Stimulated activated CD8-positive, alpha-beta memory T cell treated with anti-CD3 and anti-CD28 coated beads, Interleukin-2, amount 100 ng/mL, for 1 hour (primary cell): ENCODE measurements at places on chromosomes 12 and 14.

DNA sequence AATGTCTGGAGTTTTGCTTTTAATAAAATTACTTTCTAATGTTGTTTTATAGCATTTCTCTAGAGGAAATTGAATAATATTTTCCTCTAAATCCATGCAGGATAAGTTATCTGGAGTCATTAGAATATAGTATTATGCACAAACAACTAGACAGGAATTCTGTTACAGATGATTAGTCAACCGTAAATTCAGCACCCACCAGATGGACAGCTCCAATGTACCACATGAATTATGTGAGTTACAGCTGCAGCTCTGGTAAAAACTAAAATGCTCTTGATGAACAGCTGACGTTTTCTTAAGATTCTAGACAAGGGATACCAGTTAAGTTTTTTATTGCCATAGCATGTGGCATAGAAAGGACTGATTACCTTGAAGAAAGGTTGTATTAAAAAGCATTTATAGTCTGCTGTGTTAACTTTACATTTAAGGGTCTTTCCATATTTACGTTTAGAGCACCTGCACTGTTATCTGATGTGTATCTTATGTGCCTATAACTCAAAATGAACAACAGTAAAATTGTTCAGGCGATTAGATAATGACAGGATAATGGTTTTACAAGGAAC is 321.4 kb upstream of the LRFN5 start:
- no peak for DNase-seq

DNA sequence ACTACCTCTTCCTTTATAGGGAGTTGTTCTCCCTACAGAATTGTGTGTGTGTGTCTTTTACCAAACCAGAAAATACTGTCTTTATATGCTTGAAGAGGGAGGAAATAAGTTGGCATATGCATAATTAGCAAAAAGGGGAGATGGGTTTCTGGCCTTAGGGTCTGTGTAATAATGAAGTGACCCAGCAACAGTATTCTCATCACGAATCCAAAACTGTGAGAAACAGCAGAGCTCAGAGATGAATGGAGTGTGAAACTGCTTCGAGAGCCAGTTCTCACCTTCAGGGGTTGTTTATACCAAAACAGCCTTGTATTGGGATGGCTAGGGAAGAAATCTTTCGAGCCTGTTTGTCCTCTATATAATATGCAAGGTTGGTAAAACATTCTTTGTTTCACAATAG is 227.5 kb downstream of the MON2 start:
- no peak for DNase-seq

- DNase-seq: no peak
These were observed 96.9 kb downstream of the NPAS3 start for GRCh38 chr14:33035416-33036194.

- DNase-seq: no peak
These were observed 2.1 kb downstream of the SIX4 start for GRCh38 chr14:60722107-60722356.

GRCh38 chr12:41537522-41537921 is 349.4 kb downstream of the PDZRN4 start:
- DNase-seq: no peak

DNA sequence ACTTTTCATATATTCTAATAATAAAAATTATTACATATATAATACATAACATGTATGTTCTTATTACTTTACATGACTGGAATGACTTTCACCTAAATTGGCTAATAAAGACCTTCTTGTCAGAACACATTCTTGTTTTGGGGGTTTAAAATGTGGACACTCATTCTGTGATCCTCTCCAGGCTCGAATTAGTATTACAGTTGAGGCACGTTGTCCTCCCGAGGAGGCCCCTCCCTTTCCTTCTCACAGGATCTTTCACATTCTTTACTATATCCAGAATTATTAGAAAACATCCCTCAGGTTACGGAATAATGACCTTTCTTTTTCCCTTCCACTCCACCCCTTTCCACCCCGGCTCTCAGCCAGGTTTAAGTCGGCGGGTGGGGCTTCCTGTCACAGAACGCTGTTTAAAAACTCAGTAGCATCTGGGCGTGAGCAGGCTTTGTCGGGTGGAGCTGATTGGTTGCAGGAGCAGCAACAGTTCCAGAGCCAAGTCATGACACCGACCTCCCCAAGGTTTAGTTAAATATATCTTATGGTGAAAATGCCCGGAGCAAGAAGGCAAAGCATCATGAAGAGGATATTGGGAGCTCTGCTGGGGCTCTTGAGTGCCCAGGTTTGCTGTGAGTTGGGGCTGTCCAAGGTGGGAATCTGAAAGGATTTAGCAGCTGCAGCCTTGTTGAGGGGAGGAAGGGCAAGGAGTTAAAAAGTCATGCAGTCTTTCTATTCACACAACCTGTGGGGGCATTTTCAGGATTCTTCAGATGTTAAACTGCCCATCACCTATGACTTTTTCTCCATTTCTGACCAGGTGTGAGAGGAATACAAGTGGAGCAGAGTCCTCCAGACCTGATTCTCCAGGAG is 396.7 kb upstream of the OR4E1 start:
- no peak for DNase-seq

DNA sequence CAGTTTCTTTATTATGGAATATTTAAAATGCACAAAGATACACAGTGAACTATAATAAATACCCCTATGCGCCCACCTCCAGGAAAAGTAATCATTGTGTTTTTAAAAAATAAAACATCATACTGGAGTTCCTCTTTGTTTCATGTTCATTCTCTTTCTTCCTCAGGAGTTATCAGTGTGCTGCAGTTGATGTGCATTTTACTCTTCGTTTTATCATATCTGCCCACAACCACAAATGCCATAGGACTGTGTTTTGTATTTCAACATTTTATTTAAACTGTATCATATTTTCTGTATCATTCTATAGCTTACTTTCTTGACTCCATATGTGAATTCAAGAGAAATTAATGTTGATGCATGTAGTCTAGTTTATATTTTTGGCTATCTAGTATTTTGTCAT is 53.9 kb downstream of the TSHR start:
- DNase-seq: no peak

DNA sequence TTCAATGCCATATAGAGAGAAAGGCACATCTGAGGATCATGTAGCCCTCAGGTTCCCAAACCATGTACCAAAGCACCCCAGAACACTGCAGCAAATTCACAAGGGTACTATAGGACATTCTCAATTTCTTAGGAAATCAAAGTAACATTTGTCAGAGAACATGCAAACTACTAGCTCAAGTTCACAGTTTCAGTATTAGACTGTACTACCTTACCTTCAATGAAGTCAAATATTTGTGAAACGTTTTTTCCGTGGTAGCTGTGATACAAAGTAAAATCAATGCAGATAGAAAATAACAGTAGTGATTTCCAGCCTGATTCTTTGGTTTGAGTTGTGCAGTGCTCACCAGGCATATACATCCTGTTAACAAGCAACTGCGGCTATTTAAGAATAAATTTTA is 197.1 kb downstream of the MED13L start:
- DNase-seq: no peak

DNA sequence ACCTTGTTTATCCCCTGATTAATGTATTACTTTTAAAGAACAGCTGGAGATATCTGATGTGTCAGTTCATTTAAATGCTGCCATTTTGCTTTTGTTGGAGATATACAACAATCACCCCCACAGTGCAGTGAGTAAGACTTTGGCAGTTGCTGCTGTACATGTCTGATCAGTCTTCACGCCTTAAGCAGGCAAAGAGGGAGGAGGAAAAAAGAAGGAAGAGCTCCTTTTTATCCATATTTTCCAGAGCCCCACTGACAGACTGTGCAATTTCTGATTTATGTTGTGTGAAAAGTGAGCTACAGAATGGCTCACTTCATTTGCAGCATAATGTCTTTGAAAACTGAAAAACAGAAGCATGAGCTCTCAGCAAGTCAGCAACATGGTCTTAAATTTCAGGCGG is 319.7 kb upstream of the LRIG3 start:
- DNase-seq: no peak

DNA sequence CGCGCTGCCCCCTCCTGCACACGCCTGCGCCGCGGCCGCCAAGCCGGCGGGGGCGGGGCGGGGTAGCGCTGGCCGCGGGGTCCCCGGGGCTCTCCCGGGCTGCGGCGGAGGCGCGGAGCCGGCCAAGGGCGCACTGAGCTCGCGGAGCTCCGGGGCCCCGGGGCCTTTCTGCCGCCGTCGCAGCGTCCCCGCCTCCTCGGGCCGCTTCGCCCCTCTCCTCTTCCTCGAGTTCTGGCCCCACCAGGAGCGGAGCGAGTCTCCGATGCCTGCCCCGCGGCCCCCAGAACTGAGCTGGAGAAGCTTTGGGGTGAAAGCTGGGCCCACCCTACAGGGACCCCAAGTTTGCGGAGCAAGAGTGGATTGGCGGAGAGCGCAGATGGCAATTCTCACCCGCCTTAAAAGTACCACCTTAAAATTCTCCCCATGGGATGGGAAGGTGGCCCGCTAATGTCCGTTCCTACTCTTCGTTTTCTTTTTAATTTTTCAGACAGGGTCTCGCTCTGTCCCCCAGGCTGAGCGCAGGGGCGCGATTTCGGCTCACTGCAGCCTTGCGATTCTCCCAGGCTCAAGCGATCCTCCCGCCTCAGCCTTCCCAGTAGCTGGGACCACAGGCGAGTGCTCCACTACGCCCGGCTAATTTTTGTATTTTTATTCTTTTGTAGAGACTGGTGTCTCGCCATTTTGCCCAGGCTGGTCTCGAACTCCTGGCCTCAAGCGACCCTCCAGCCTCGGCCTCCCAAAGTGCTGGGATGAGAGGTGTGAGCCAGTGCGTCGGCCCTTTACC is 129.6 kb downstream of the NDUFA12 start:
- DNase-seq: no peak

GRCh38 chr14:44112774-44113460 is 394.2 kb downstream of the FSCB start:
- no peak for DNase-seq

- DNase-seq: no peak
These were observed 72.9 kb downstream of the PRIMA1 start for GRCh38 chr14:93715279-93715927.

DNA sequence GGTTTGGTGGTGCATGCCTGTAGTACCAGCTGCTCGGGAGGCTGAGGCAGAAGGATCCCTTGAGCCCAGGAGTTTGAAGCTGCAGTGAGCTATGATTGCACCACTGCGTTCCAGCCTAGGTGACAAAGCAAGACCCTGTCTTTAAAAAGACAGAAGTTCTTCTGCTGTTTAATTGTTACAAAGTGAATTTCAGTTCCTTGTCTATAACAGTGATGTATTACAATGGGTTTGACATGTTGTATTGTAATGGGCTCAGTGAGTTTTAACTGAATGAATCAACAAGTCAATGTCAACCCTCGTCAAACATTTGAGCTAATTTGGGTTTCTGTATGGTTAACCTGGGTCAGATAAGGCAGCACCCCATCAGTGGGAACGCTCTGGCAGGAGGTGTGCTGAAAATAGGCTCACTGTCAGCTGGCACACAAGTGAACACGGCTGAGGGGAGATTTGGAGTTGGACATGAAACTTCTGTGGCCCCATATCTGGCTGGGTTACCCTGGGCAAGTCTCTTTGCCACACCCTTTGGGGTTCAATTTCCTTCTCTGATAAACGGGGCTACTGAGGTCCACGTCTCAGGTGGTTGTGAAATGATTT is 14.0 kb upstream of the TRPV4 start:
- DNase-seq: no peak

DNA sequence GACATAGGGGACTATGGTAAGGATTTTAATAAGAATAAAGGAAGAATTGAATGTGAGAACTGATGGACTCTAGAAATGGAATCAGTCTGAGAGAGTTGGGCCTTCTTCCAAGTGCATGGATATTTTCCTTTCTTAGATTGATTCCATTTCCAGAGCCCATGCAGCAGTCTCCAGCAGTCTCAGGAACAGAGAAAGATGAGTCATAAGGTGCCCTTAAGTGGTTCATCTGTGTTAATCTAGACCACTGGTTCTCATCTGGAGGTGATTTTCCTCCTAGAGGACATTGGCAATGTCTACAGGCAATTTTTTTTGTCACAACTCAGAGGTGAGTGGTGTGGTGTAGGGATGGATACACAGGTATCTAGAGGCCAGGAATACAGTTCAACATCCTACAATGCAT is 25.9 kb downstream of the TRIM9 start:
- no peak for DNase-seq

- DNase-seq: no peak
These were observed 608.4 kb downstream of the FSCB start for GRCh38 chr14:43898687-43899086.

DNA sequence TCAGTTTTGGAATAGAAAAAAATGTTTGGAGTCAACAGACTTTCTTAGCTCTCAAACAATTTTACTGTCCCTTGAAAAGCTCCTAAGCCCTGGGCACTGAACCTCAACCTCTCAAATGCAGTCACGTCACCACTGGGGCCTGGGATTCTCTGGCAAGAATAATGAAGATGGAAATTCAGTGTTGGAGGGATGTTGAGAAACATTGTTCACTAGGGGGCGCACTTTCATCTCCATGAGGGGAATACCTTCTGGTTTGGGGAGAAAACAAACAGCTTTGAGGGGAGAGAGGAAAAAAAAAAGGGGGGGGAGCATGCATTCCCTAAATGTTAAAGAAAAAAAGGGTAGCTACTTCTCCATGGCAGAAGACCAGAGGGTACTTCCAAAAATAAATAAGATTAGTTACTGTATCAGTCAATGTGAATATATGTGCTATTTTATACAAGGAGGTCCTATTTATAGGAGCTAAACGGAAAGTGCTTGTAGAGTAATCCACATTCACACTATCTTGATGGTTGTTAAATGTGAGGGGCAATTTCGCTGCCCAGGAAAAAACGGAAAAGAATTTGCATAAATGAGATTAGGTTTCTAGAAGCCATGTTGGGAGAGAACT is 5.8 kb upstream of the TBPL2 start:
- DNase-seq: no peak

GRCh38 chr12:101743242-101743641 is 4.0 kb upstream of the SYCP3 start:
- no peak for DNase-seq

GRCh38 chr14:91898372-91898771 is 31.0 kb upstream of the TC2N start:
- DNase-seq: no peak

DNA sequence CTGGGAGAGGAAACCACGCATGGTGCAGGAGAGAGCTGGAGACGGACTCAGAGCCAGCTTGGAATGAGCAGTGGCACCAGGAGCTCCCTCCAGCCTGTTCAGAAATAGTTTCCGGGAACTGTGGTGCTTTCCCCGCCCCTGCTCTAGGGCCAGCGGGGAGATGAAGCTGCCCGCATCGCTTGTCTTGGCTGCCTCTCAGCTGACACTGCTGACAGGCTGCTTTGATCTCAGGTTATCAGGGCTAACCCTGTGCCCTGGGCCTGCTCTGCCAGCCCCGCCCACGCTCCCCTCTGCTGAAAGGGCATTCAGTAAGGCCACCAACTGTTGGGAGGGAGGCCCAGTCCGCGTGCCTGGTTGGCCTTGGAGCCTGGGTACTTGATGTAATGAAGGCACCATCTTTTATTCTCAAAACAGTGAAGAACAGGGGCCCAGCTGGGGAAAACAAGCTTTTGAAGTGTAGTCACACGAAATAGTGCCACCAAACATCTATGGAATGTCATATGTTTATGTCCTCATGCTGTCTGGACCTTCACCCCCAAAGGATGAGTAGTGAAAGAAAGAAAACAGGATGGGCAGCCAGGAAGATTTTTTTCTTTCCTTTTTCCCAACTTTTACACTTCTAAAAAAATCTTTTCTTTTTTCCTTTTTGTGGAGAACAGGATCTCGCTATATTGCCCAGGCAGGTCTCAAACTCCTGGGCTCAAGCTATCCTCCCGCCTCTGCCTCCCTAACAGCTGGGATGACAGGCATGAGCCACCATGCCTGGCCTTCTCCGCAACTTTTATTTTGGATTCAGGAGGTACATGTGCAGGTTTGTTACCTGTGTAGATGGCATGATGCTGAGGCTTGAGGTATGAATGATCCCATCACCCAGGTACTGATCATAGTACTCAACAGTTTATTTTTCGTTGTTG is 115.9 kb upstream of the TBX3 start:
- no peak for DNase-seq

- no peak for DNase-seq
These were observed 39.4 kb upstream of the PPP1CC start for GRCh38 chr12:110782094-110782493.
